Hippocampal formation (tissue), 2 donors: ENCODE measurements at places on chromosomes 11 and 22.

DNA sequence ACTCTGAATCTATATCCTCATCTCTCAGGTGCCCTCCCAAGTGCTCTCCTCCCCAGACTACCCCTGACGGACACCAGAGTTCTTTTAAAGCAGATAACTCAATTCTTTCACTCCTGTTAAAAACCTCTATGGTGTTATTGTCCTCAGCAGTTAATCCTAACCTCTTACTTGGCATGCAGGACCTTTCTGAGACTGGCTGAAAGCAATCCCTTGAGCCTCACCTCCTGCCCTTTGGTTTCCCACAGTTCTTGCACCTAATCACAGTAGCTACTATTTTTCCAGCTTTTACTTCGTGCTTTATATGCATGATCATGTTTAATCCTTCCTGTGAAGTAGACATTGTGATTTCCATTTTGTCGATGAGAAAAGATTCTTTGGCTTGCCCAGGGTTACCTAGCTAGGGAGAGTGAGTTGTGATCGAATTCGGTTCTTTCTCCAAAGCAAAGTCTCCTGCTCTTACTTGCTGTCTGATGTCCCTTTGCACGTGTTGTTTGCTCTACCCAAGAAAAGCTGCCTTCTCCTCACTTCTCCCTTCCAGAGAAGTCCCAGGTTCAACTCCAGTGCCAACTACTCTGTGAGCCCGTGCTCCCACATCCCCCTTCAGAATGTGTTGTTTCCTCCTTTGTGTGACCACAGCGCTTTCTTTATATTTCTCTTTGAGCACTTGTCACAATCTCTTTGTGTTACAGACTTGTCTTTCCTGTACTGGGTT lies 2.1 kb downstream of the UBE2L3 start:
- no peak for DNase-seq

DNA sequence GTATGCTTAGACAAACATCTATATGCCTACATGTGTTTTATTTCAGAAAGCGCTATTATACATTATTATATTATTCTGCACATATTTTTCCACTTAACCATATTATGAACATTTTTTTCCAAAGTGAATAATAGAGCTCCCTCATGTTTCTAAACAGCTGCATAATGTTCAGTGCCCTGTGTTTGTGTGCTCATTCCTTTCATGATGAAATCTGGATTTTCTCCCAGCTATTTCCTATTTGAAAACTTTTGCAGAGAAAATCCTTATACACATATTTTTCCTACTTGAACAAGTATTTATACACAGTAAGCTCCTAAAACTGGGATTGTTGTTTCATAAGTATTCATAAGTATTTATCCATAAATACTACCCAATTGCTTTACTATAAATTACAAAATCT lies 18.1 kb upstream of the RFPL2 start:
- no peak for DNase-seq

DNA sequence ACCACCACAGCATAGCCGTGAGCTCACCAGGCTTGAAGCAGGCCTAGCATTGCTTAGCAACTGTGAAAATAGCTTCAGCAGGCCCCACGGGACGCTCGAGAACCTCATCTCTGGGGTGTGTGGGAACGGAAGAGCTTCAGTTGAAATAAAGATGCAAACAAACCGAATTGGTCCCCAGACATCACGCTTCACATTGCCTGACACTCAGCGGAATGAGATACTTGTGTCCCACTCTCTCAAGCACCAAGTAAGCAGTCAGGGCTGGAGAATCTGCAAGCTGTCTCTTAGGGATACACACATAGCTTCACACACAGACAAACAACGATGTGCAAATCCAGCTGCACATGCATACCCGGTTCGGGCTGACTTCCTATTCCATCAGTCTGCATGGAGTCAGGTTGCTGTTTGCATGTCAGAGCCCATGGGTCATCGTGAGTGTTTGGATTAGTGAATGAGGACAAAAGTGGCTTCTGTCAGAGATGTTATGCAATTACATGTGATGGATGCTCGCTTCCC lies 205.7 kb downstream of the SNX19 start:
- DNase-seq: no peak

DNA sequence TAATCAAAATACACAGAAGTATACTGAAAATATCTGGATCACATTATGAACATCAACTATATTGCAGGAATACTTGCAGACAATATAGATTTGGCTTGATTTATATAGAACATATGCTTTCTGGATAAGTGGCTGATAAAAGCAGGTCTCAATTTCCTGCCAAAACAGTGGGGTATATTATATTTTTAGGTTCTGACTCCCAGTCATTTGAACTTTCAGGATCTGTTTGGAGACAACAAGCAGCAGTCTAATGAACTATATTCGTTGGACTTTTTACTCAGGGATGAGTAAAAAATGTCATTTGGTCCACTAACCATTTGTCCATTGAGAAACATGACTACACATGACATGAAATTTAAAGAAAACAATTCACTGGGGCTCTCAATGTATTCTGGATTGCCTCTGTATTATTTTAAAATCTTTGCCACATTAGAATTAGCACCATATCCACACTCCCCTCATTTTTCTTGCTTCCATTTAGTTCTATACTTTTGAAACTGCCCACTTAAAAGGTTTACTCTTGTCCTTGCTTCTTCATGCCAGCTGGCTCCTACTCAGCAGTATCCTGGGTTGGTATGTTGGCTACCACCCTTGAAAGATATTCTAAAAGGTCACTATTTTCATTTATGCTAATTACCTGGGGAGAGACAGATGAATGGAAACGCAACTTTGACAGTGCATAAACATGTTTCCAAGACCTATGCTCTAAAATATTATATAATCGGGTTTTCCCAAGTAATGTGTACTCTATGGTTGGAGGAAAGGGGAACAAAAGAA lies 153.0 kb downstream of the APOL5 start:
- no peak for DNase-seq

DNA sequence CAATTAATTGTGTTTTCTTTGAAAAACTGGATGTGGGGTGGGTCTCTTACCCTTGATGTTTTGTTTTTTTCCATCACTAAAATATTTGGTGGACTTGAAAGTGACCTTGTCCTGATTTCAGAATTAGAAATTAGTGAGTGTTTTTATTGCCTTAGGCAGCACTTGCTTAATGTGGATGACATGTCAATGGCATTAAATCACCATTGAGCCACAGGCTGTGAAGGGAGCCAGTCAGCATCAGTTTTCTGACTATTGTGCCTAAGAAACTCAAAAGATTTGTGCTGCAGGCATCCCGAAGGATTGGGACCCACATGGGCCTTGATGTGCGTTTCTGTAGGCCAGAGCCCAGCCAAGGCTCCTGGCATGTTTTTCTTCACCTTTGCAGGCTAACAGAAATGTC lies 53.8 kb downstream of the SWAP70 start:
- DNase-seq: no peak

DNA sequence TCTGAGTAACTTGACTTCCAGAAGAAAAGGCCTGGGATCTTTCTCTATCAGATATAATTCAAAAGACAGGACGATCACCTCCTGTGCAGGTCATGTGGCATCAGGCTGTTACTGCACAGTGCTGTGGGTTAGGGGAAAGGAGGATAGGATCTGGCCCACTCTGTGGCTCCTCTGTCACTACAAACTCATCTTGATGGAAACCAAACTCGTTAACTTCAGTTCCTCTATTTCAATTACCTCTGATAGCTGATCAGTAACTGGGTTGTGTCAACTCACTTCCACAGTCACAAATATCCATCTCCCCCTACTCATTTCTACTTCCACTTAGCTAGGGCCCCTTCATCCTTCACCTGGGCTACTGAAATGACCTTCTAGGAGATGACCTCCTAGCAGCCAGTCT lies 95.2 kb downstream of the RCN1 start:
- DNase-seq: no peak

GRCh38 chr22:32997295-32997694 lies 60.9 kb downstream of the SYN3 start:
- DNase-seq: no peak

- no peak for DNase-seq
Observed at GRCh38 chr22:50486561-50487289, at the start of gene MIOX. Gene MIOX, plus strand, starts transcription at chr22:50486859. Its CDS starts 39 bp downstream, at chr22:50486898.

DNA sequence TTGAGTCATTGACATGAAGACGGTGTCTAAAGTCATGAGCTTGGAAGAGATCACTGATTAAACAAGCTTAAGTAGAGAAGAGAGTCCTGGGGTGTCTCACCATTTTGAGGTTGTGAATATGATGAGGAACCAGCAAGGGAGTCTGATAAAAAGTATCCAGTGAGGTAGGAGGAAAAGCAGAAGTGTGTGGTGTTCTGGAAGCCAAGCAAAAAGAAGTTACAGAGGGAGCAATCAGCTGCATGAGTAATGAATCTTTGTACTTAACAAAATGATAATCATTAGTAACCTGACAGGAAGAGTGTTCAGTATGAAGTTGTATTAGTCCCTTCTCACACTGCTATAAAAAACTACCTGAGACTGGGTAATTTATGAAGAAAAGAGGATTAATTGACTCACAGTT lies 131.3 kb downstream of the C11orf87 start:
- no peak for DNase-seq
